Fibroblast of skin of back (primary cell): ENCODE measurements at places on chromosomes 13 and 19.

DNA sequence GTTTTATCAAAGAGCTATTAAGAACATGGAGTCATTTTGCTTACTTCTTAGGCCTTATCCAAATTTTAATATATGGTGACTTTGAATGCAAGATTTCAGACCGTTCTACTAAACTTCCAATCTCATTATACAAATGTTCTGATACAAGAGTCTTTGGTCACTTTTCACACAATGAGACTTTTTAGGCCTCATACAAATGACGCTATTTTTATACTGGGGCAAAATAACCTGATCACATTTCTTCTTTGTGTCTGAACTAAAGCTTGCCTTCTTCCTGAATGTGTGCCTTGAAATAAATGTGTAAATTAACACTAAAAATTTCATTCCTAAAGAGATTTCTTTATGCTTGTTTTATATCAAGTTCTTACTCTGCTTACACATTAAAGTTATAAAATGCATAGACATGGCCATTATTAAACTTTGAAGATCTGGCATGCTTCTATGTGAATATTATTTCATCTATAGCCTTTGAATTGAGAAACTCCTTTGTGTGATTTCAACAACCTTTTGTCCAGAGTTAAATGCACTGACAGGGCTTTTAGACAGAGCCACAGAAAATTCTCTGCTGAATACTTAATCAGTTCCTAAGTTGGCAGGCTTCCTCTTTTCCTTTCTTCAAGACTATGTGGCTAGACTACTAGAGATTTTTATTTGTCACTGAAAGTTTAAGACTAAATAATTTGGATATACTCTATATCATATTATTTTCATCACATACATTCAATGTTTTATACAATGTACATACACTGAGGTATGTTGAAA, 86.1 kb downstream of the EDNRB start:
- no peak for DNase-seq

DNA sequence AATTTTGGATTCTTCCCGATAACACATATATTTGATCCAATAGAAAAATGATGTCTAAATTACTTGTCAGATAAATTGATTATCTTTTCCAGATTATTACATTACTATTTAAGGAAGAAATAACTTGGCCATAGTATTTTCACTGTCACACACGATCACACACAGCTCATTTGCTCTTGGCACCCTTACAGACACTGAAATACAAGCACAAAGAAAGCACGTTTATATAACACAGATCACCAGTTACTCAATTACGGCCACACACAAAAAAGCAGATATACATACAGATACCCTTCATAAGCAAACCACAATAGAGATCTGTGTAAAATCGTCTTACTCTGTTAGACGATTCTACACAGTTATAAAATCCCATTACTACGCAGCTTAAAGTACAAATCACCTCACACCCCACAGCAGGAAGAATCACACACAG, 716 bp upstream of the ZNF420 start:
- no peak for DNase-seq

DNA sequence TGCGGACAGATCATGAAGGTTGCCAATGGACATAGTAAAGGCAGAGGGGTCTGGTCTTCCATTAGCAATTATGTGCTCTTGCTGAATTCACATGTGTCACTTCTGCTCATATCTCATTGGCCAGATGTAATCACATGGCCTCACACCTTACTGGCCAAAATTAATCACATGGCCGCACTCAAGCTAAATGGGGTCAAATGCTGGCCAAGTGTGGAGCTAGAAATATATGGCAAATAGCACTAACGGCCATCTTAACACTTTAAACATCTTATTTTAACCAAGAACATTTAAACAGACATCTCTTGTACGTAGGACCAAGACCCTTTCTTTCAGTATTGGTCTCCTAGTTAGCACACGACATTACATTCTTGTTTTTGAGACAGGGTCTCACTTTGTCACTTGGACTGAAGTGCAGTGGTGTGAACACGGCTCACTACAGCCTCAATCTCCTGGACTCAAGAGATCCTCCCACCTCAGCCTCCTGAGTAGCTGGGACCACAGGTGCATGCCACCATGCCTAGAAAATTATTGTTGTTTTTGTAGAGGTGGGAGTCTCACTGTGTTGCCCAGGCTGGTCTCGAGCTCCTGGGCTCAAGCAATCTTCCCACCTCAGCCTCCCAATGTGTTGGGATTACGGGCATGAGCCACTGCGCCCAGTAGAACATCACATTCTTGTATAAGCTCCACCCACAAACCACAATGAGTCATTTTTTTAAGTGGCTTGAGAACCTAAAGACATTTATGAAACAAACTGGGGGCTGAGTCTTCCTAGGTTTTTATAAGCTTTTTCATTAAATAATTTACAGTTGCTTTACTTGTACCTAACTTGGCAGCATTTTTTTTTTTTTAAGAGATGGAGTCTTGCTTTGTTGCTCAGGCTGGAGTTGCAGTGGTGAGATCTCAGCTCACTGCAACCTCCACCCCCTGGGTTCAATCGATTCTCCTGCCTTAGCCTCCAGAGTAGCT, 2.9 kb upstream of the PTOV1 start:
- DNase-seq = peak; percentile 90

- DNase-seq = peak; percentile 83
Measured at GRCh38 chr13:26022538-26023292, 29.1 kb downstream of the SHISA2 start.

GRCh38 chr19:54207983-54208783, 7.5 kb downstream of the RPS9 start:
- no peak for DNase-seq

- no peak for DNase-seq
Measured at GRCh38 chr13:110162866-110163658, 143.9 kb downstream of the COL4A1 start.

GRCh38 chr13:74920920-74921319, 561.0 kb downstream of the TBC1D4 start:
- no peak for DNase-seq

DNA sequence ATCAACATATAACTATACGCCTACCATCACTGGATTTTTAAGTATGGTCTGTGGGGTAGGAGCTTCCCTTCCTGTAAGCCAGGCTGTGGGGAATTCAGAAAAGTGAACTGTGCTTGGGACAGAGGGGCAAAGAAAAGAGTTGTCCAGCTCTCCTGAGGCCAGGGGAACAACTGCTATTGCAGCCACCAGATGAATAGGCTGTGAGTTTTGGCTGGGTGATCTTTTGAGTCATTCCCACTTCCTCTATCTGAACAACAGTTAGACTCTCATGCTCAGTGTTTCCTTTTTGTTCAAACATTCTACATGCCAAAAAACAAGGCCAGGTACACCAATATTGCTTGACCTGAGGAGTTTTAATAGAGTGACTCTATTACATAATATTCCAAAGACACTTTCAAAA, 426.2 kb upstream of the DACH1 start:
- DNase-seq = no peak

DNA sequence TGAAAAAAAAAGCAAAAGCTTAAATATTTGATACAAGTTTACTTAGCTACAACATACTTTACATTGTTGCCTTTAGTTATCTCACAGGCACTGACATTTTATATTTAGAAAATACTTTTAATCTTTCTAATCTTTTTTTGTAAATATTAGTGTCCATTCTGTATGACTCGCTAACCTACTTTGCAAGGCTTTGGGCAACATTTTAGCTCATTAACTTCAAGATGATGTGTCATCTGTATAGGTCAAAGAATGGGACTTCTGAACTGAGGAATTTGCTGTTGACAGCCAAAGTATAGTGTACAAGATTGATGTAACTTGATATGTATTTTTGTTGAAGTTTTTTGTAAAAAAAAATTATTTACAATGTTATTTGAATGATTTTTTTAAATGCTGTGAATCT, 2.7 kb upstream of the C1QTNF9 start:
- DNase-seq = peak; percentile 75

DNA sequence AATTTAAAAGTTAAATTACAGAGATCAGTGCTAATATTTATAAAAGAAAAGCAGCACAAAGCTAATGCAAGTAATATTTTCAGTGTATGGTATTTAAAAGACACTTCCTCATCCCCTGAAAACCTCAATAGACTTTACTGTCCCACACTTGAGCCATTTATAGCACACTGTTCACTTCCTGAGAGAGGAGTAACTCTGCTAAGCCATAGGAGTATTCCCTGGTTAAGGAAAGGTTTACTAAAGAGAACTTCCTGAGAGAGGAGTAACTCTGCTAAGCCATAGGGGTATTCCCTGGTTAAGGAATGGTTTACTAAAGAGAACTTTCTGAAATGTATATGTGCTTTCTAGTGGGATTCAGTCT, 159.4 kb downstream of the NHLRC3 start:
- DNase-seq = no peak

DNA sequence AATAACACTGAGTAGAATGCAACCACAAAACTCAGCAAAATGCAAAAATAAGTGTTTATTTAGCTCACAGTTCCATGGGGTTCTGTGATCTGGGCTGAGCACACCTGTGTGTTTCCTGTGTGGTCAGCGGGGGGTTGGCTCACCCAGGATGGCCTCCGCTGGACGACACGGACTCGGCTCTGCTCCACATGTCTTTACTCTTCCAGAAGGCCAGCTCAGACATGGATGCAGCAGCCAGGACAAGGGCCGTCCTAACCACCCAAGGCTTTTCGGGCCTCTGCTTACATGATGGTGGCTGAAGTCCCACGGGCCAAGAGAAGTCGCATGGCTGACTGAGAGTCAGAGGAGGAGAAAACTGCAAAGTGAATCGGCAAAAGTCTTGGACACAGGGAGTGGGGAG, 153.5 kb upstream of the IRS2 start:
- no peak for DNase-seq

- no peak for DNase-seq
Measured at GRCh38 chr19:6041071-6041470, 63.1 kb upstream of the RANBP3 start.
